Mesothelial cell of epicardium (in vitro differentiated cells): ENCODE measurements at places on chromosomes 16 and 17. TPM values are rescaled to one million over a fixed set of nuclear protein-coding genes. Genes with fewer than 3 reads are reported as not detected.

VASN gene
- total RNA-seq: 36.7 to 37.6 TPM (median 37.5 TPM) in 3 replicates

MYO1D gene
- total RNA-seq: 41.9 to 51.6 TPM (median 48.6 TPM) in 3 replicates

HS3ST2 gene
- total RNA-seq: not detected in 3 replicates

TEKT1 gene
- total RNA-seq: not detected in 3 replicates

ESRP2 gene
- total RNA-seq: 32.4 to 34.7 TPM (median 33.6 TPM) in 3 replicates

KRT24 gene
- total RNA-seq: not detected in 3 replicates

ASPHD1 gene
- total RNA-seq: 13.6 to 14.6 TPM (median 14.2 TPM) in 3 replicates

SHISA6 gene
- 0.02 to 0.09 TPM in 2 of 3 replicates, not detected in the other for total RNA-seq

C17orf50 gene
- total RNA-seq: not detected in 3 replicates

PERCC1 gene
- total RNA-seq: not detected in 3 replicates

RAB40C gene
- 23.2 to 26.2 TPM (median 25.5 TPM) in 3 replicates for total RNA-seq

MYH2 gene
- not detected in 3 replicates for total RNA-seq
